Ammon's horn (tissue), 1 donor: ENCODE measurements at places on chromosomes 1 and 21.
A peak's percentile ranks its signal among the peaks of the same experiment; 100 is the strongest.

- DNase-seq: no peak
Measured at GRCh38 chr1:160565564-160565963, 13.7 kb downstream of the CD84 start.

GRCh38 chr1:248622570-248623001 lies 12.3 kb downstream of the OR2T11 start:
- peak; percentile 52 for DNase-seq

GRCh38 chr21:44701541-44701940 lies 4.6 kb downstream of the KRTAP10-12 start:
- DNase-seq: no peak

DNA sequence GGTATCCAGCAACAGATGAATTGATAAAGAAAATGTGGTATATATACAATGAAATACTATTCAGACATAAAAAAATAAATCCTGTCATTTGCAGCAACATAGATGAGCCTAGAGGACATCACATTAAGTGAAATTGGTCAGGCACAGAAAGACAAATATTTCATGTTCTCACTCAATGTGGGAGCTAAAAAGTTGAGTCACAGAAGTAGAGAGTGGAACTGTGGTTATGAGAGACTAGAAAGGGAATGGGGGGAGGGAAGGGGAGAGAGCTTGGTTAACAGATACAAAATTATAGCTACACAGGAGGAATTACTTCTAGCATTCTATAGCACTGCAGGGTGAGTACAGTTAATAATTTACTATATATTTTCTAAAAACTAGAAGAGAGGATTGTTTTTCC lies 37.1 kb upstream of the SERPINC1 start:
- DNase-seq: no peak

GRCh38 chr1:11379851-11380250 lies 99.1 kb upstream of the DISP3 start:
- no peak for DNase-seq

- no peak for DNase-seq
Measured at GRCh38 chr1:94888201-94888600, 38.7 kb downstream of the CNN3 start.
